Pancreas (tissue), 10 donors: ENCODE measurements at places on chromosomes 4 and X. TPM values are rescaled to one million over a fixed set of nuclear protein-coding genes. Genes with fewer than 3 reads are reported as not detected.

Gene PPP1R2C
- polyA plus RNA-seq, result not detected

Gene GRID2
- not detected for polyA plus RNA-seq

Gene CENPVL1
- not detected for polyA plus RNA-seq

Gene GRIA3
- 3.8 TPM for polyA plus RNA-seq

DNA sequence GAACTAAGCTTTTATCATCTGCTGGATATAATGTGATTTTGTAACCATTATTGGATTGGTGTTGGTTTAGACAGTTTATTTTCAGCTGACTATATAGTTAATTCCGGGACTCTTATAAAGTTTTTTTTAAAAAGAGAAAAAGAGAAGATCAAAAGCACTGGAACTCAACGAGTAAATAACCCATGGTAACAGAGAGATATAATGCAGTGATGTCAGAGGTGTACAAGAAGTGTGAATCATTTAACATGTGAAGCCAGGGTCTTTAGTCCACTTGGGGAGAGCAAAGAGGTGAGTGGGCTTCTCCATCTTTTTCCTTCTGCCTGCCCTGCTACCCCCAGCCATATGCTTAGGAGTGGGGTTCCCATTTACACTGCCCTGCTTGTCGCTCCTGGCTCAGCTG, 3.2 kb downstream of the TMEM165 start:
- H3K27me3 ChIP-seq, result no peaks in the 10 kb centered on the region
- peaks cover 22% of the 10 kb centered on the region for H3K4me1 ChIP-seq
- peak overlapping the region; percentile 92 for H3K4me3 ChIP-seq
- H3K27ac ChIP-seq, result peak overlapping the region; percentile 98

- H3K27ac ChIP-seq, result no peak overlapping the region
- H3K27me3 ChIP-seq, result no peaks in the 10 kb centered on the region
- DNase-seq, result no peak
- H3K4me1 ChIP-seq, result no peaks in the 10 kb centered on the region
Observed at GRCh38 chr4:41442810-41443209, 95.1 kb upstream of the LIMCH1 start.

DNA sequence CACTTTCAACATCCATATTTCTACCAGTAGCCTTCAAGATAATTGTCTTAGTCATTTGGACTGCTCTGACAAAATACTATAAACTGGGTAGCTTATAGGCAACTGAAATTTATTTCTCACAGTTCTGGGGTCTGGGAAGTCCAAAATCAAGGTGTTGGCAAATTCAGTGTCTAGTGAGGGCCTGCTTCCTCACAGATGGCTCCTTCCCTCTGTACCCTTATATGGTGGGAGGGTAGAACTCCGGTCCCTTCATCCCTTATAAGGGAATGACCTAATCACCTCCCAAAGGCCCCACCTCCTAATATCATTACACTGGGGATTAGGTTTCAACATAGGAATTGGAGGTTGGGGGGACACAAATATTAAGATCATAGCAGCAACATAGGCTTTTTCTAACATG, 7.4 kb upstream of the TBC1D25 start:
- no peaks in the 10 kb centered on the region for H3K36me3 ChIP-seq
- no peaks in the 10 kb centered on the region for H3K27me3 ChIP-seq
- H3K27ac ChIP-seq, result no peak overlapping the region

GRCh38 chr4:7779432-7779768, 160.3 kb downstream of the AFAP1 start:
- H3K27me3 ChIP-seq, result no peaks in the 10 kb centered on the region
- H3K4me1 ChIP-seq, result no peaks in the 10 kb centered on the region
- H3K4me3 ChIP-seq, result no peak overlapping the region
- H3K27ac ChIP-seq, result no peak overlapping the region

- H3K36me3 ChIP-seq, result no peaks in the 10 kb centered on the region
- no peaks in the 10 kb centered on the region for H3K4me1 ChIP-seq
- H3K4me3 ChIP-seq, result no peak overlapping the region
- DNase-seq, result no peak
- H3K27me3 ChIP-seq, result no peaks in the 10 kb centered on the region
Observed at GRCh38 chrX:104695593-104695992, 129.6 kb downstream of the IL1RAPL2 start.

GRCh38 chrX:41184312-41184711, 99.1 kb downstream of the USP9X start:
- DNase-seq, result no peak
- H3K36me3 ChIP-seq, result peaks cover 21% of the 10 kb centered on the region
- no peak overlapping the region for H3K4me3 ChIP-seq
- H3K27ac ChIP-seq, result no peak overlapping the region
- H3K4me1 ChIP-seq, result peaks cover 3% of the 10 kb centered on the region
- H3K27me3 ChIP-seq, result no peaks in the 10 kb centered on the region

DNA sequence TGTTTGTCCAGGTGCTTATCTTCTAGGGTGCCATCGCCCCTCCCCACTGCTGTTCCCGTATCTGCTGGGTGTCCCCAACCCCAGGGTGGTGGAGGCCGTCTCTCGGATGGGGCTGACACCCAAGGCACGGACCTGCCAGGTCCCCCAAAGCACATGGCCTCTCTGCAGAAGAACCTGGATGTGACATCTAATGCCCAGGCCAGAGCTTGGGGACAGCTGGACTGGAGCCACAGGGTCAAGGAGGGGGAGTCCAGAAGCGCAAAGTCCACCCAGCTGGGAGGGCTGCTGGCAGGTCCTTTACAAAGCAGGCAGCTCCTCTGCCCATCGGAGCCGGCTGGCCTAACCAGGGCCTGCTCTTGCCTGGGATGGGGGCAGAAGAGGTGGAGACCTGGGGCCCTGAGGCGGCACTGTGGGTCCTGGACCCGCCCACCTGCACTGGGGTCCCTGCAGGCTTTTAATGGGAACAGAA, 751 bp upstream of the DOK7 start:
- peaks cover 24% of the 10 kb centered on the region for H3K4me1 ChIP-seq
- H3K4me3 ChIP-seq, result no peak overlapping the region
- no peaks in the 10 kb centered on the region for H3K36me3 ChIP-seq
- no peaks in the 10 kb centered on the region for H3K27me3 ChIP-seq
- peak; percentile 55 for DNase-seq

- no peaks in the 10 kb centered on the region for H3K4me1 ChIP-seq
- H3K27ac ChIP-seq, result no peak overlapping the region
- no peaks in the 10 kb centered on the region for H3K27me3 ChIP-seq
- DNase-seq, result no peak
- H3K4me3 ChIP-seq, result no peak overlapping the region
Observed at GRCh38 chr4:156838761-156839160, 132.8 kb downstream of the PDGFC start.

DNA sequence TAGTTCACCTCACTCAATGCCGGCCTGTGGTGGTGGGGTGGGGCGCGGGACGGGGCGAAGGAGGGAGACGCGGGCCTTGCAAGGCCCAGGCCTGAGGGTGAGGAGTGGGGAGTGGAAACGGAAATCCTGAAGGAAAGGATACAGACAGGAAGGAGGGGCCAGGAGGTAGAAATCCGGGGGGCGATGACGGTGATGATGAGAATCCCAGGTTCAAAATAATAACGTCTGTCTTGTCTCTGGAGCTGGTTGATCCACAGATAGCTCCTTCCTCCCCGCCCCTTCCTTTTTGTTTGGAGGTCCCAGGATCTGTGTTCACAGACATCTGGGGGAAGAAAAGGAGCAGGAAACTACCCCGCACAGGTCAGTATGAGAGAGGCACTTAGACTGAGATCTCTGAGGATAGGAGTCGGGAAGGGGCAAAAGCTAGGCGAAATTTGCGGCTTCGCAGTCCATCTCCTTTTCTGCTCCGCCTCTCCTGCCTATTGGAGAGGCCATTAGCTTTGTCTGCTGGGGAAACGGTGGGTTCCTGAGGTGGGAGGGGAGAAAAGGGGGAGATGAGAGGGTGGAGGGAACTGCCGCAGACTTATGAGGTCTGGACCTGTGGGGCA, 746 bp downstream of the TCEAL7 start:
- H3K4me1 ChIP-seq, result no peaks in the 10 kb centered on the region
- H3K27me3 ChIP-seq, result peaks cover 9% of the 10 kb centered on the region
- H3K4me3 ChIP-seq, result no peak overlapping the region

DNA sequence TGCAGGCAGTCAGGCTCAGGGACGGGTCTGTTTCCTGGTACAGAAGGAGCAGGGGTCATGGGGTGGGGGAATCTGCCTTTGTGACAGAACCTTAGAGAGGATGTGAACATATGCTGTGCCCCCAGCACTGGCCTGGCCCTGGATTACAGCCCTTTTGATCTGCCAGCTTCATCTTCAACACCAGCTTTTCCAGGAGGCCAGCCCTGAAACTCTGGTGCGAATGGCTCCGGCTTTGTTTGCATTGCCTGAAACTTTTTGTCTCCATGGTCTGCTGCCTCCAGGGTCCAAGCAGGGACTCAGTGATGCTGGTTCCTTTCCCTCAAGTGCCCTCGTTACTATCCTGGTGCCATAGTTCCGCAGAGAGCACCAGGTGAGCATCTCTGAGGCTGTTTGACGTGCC, 2.1 kb downstream of the CNGA2 start:
- no peak overlapping the region for H3K27ac ChIP-seq
- H3K27me3 ChIP-seq, result no peaks in the 10 kb centered on the region
- no peak for DNase-seq
- H3K4me3 ChIP-seq, result no peak overlapping the region
- H3K4me1 ChIP-seq, result no peaks in the 10 kb centered on the region
- H3K36me3 ChIP-seq, result no peaks in the 10 kb centered on the region

GRCh38 chr4:174053895-174054294, 229.6 kb downstream of the FBXO8 start:
- no peaks in the 10 kb centered on the region for H3K36me3 ChIP-seq
- no peaks in the 10 kb centered on the region for H3K27me3 ChIP-seq
- no peak overlapping the region for H3K4me3 ChIP-seq
- no peak overlapping the region for H3K27ac ChIP-seq
- no peak for DNase-seq

DNA sequence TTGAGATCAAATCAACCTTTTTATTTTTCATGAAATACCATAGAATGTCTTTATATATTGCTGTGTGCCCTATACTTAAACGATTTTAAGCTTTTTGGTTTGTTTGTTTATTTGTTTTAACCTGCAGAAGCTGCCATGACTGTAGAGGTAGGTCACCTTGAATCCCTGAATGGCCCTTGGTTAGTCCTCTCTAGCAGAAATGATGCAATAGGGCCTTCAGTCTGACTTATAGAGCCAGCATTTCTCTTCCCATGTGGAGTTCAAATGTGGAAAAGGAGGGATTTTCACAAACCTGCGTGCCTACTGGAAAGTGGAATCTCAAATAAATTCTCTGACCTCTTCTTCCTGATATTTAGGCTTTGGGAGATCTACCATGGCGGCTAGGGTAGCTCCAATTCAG, 327.9 kb downstream of the MAPK10 start:
- no peaks in the 10 kb centered on the region for H3K36me3 ChIP-seq
- no peak overlapping the region for H3K27ac ChIP-seq
- H3K4me1 ChIP-seq, result no peaks in the 10 kb centered on the region
- no peaks in the 10 kb centered on the region for H3K27me3 ChIP-seq
- no peak for DNase-seq

DNA sequence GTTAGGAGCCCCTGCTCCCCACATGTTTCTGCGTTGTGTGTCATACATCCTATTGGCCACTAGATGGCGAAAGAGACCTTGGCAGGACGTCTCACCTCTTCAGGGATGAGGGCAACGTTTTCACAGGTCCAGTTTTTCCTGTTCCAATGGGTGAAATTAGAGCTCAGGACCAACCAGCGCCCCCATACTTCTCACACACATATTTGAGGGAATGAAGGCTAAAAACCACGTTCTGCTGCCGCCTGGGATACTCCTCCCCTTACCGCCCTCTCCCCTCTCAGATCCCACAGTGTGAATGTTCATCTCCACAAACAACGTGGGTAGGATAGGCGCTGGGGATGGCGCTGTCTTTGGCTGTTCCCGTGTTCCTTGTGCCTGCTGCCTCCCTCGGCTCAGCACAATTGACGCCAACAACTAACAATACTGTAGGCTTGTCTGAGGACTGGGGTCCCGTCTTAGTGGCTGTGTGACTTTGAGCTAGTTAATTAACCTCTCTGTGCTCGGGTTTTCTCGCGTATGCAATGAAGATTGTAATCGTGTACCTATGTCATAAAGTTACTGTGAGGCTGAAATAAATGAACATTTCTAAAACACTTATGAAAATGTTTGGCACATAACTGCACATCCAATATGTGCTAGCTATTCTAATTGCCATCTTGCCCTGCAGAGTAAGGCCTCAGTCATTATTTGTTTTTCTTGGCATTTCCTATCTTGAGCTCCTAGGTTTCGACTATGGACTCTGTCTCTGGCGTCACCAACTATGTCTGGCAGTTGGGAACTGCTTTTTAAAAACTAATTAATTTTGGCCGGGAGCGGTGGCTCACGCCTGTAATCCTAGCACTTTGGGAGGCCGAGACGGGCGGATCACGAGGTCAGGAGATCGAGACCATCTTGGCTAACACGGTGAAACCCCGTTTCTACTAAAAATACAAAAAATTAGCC, 181.3 kb upstream of the STK26 start:
- H3K4me1 ChIP-seq, result no peaks in the 10 kb centered on the region
- DNase-seq, result peak; percentile 10
- no peaks in the 10 kb centered on the region for H3K36me3 ChIP-seq

GRCh38 chr4:89072921-89073320, 15.9 kb upstream of the FAM13A start:
- no peaks in the 10 kb centered on the region for H3K27me3 ChIP-seq
- no peak overlapping the region for H3K27ac ChIP-seq
- H3K36me3 ChIP-seq, result no peaks in the 10 kb centered on the region
- H3K4me3 ChIP-seq, result no peak overlapping the region
- H3K4me1 ChIP-seq, result no peaks in the 10 kb centered on the region
- peak; percentile 33 for DNase-seq

DNA sequence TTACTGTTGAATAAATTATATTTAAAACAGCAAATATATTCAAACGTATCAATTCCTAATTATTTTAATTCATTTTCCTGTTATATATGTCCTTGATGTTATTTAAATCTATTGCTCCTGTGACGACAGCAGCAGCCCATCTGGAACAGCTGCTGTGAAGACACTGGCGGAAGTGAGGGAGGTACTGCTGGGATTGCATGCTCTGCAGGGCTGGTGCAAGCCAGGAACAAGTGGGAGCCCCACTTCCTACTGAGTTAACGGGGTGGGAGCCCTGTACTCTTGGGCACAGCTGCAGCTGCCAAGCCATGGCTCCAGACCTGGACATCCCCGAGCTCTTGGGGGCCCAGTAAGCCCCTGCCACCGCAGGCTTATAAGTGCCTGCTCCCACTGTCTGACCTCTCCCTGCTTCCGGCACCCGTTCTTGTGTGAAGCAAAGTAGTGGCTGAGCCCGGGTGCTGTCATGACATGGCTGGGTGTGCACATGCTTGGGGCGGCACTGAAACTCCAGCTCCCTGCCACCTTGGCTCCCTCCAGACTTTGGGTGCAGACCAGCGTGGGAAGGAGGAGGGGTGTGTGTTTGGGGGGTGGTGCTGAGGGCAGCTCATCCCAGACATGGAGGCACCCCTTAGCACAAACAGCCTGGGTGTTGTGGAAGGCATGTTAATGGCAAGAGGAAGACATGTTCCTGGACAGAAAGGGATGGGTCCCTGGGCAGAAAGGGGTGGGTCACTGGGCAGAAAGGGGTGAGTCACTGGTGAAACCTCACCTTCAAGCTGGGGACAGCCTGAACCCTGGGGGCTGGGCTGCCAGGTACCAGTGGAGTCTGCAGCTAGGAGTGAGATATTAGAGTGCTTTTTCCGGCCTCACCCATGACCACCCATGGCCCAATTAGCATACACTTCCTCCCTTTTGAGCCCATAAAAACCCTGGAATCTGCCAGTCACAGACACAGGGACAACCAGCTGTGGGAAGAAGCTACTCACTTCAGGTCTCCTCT, 1981.3 kb upstream of the IGFBP7 start:
- H3K4me1 ChIP-seq, result no peaks in the 10 kb centered on the region
- H3K27ac ChIP-seq, result no peak overlapping the region
- DNase-seq, result no peak
- no peak overlapping the region for H3K4me3 ChIP-seq
- H3K36me3 ChIP-seq, result no peaks in the 10 kb centered on the region
